ENCODE measurements at places on chromosomes 4 and X. TPM values are rescaled to one million over a fixed set of nuclear protein-coding genes. Genes with fewer than 3 reads are reported as not detected.

The ADAM29 gene
- not detected for total RNA-seq

The FMR1 gene
- total RNA-seq = 56.8 TPM

The GLUD2 gene
- 1.3 TPM for total RNA-seq

DNA sequence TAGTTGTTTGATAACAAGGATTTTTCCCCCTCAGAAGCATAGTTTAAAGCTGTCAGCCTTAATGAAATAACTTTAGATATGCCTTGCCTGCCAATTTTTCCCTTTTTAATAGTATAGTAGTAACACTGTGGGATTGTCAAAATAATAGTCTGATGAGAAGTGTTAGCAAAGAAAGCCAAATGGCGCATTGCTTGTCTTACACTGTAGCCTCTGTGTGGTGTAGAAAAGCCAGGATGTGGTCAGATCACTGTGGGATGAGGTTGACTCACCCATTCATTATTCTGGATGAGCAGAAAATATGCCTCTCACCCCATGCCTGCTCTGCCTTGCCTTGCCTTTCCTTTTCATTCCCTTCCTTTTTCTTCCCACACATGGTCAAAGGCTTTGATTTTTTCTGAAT, 257.8 kb upstream of the NRK start:
- no peak for DNase-seq

DNA sequence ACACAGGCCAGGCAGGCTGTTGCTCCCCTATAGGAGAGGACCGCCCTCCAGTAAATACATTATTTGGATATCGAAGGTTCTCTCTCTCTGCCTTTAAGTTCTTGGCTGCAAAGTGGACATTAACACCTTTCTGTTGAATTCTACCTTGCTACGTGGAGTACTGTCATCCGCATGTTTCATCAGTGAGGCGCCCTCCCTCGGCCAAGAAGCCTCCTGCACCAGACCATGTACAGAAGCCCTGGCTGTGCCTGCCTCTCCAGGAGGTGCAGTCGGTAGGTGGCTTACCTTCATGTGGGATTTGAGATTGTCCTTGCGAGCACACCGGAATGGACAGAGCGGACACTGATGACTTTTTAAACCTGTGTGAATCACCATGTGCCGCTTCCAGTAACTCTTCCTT, 46.7 kb downstream of the ZNF827 start:
- DNase-seq = peak; percentile 6

DNA sequence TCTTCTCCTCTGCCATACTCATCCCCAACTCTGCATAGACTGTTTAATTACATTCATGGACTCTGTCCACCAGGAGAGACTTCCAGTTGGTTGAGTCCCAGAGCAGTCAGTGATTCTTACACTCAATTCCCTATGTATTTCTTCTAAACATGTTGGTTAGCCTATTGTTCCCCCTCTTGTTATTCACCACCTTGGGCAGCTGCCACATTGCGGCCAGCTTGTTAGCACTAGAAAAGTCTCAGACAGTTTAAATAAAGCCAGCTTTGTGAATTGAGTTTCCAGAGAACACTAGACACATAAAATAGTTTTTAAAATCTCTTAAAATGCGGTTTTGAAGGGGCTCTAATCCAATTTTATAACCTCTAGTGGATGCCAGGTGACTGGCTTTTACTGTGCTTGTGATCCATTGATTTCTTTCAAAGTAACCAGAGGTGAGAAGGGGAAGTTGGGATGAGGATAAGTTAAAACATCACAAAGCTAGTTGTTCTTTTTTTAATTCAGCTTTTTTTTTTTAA, 827.7 kb downstream of the FSTL5 start:
- no peak for DNase-seq

DNA sequence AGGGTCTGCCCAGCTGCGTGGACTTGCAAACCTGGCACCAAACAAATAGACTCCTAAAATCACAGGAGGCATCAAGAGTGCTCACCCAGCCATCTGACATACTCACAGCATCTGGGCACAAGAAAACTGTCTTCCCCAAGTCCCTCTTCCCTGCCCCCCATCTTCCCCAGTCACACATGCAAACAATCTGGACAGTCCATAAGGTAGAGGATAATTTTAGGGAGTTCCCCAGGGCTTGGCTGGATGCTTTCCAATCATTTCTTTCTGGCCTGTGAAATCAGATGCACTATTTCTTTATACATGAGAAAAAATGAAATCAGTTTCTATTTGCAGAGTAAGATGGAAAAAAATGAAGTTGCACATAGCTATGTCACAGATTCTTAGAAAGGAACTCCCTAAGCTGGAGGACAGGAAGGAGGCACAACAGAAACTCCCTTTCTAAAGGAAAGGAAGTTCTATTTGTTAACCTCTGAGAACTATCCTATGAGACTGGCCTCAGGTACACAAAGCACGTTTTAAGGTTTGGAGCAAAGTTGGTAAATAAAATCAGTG, 342.3 kb downstream of the HNRNPD start:
- DNase-seq = no peak

DNA sequence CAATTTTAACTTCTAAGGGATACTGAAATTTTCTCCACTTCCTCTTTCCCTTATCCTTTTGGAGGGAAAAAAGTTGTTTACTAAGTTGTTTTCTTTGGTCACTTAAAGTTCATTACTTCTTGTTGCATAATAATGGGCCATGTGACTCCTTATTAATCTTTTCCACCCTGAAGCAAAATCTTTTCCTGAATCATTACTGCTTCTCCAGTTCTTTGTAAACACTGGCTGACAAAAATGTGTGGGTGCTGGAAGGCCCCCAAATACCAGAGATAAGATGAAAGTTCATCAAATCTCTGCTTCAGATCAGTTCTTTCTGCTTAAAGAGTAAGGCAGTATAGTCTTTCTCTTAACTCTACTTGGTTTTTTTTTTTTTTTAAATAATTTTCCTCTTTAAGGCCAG, 108.9 kb upstream of the NHS start:
- no peak for DNase-seq

- DNase-seq = no peak
Observed at GRCh38 chr4:105369988-105370387, 103.9 kb downstream of the PPA2 start.

GRCh38 chr4:5465956-5466355, 242.4 kb downstream of the EVC2 start:
- no peak for DNase-seq

Measured in Caco-2 (cell line).